ENCODE measurements at places on chromosomes 13 and 19.

- DNase-seq: no peak
Measured at GRCh38 chr19:335072-335471, 9.5 kb downstream of the MIER2 start.

GRCh38 chr19:47187797-47188196 lies 43.2 kb downstream of the BBC3 start:
- no peak for DNase-seq

- DNase-seq: no peak
Measured at GRCh38 chr19:5804516-5805461, at the start of gene NRTN. NRTN (plus strand) TSS chr19:5805067; CDS start chr19:5824166, 19,099 bp downstream.

GRCh38 chr13:96728463-96728862 lies 265.8 kb downstream of the OXGR1 start:
- no peak for DNase-seq

- DNase-seq: peak; percentile 57
Measured at GRCh38 chr19:12723641-12724426, at the start of gene TNPO2. TNPO2 (minus strand) TSS chr19:12723932; CDS start chr19:12720977, 2,955 bp downstream.

Data from NCI-H2029 treated with DMSO at 0.1 percent for 48 hours (cell line).